ENCODE measurements at places on chromosomes 6 and 20. TPM values are rescaled to one million over a fixed set of nuclear protein-coding genes. Genes with fewer than 3 reads are reported as not detected.

Gene KCNK5
- 9.7 TPM for total RNA-seq

Gene MEI4
- total RNA-seq, result not detected

Gene ZBTB46
- total RNA-seq, result 54.9 TPM

GRCh38 chr6:29216528-29216927 lies 45.8 kb downstream of the OR2J2 start:
- no peaks in the 10 kb centered on the region for H3K4me1 ChIP-seq
- H3K27me3 ChIP-seq, result no peaks in the 10 kb centered on the region
- H3K36me3 ChIP-seq, result no peaks in the 10 kb centered on the region
- no peak overlapping the region for H3K27ac ChIP-seq
- no peak for DNase-seq

DNA sequence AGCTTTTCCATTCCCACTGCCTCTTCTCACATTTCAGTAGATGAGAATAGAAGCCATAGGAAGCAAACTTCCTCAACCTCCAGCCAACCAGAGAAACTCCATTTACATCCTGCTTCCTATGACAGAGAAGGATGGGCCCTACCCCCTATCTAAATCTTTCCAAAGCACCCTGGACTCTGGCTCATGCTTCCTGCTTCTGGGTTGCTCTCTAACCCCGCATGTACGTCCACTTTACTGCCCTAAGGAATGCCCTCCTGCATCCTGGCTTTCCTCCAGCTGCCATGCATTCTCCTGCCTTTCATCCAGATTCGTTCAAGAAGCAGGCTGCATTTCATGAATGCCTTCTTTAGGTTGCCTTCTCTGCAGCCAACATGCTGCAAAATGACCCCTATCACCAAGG lies 91.9 kb downstream of the FAM217A start:
- H3K27me3 ChIP-seq, result no peaks in the 10 kb centered on the region
- no peak overlapping the region for H3K27ac ChIP-seq
- no peaks in the 10 kb centered on the region for H3K36me3 ChIP-seq
- DNase-seq, result no peak
- H3K4me1 ChIP-seq, result peaks cover 4% of the 10 kb centered on the region

GRCh38 chr6:169933251-169933821 lies 181.9 kb downstream of the ERMARD start:
- H3K4me1 ChIP-seq, result peaks cover 17% of the 10 kb centered on the region
- no peak overlapping the region for H3K4me3 ChIP-seq
- H3K36me3 ChIP-seq, result no peaks in the 10 kb centered on the region
- DNase-seq, result no peak
- H3K27me3 ChIP-seq, result no peaks in the 10 kb centered on the region
- H3K27ac ChIP-seq, result no peak overlapping the region

DNA sequence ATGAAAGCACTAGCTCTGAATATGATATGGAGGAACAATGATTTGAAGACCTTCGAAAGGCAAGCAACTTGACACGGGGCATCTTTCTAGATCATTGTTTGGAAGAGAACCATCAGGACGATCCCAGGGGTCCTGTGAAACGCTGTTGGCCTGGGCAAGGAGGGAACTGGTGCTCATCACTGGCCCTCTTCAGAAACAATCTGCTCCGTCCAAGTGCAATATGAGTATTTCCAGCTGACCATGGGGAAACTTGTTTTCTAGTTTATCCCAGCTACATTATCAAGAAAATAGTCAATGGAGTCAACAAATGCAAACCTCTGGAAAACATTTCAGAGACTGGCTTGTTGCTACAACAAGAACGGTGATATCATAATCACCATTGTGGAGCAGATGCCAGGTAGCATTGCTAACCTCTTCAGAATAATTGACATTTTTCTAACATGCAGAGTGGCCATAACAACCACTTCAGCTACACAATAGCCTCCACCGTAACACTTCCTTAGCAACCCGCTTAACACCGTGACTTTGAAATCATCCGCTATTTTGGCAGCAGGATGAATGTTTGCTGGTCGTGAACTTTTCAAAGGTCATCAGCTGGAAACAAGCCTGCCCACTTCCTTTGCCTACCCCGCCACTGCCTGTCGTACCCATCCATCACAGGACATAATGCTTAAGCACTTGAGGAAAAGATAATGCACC lies 112.0 kb upstream of the PDE10A start:
- no peak for DNase-seq
- H3K36me3 ChIP-seq, result no peaks in the 10 kb centered on the region
- H3K27ac ChIP-seq, result no peak overlapping the region
- H3K4me3 ChIP-seq, result no peak overlapping the region
- no peaks in the 10 kb centered on the region for H3K27me3 ChIP-seq
- no peaks in the 10 kb centered on the region for H3K4me1 ChIP-seq

DNA sequence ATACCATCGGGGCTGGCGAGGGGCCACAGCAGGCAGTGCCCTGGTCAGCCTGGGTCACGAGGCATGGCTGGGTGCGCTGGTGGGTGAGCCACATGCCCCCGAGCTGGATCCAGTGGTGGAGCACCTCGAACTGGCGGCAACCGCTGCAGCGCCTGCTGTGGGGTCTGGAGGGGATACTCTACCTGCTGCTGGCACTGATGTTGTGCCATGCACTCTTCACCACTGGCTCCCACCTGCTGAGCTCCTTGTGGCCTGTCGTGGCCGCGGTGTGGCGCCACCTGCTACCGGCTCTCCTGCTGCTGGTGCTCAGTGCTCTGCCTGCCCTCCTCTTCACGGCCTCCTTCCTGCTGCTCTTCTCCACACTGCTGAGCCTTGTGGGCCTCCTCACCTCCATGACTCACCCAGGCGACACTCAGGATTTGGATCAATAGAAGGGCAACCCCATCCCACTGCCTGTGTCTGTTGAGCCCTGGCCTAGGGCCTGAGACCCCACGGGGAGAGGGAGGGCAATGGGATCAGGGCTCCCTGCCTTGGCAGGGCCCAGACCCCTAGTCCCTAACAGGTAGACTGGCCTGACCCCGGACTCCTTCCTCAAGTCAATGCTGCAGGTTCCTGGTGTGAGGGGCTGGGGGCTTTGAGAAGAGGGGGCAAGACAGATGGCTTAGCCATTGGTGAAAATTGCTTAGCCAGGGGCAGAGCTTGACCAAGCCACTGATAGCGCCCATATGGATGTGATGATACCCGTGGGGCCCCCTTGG lies 598 bp downstream of the TMEM239 start:
- no peaks in the 10 kb centered on the region for H3K27me3 ChIP-seq
- H3K27ac ChIP-seq, result no peak overlapping the region
- DNase-seq, result no peak
- H3K4me3 ChIP-seq, result no peak overlapping the region
- no peaks in the 10 kb centered on the region for H3K36me3 ChIP-seq
- peaks cover 34% of the 10 kb centered on the region for H3K4me1 ChIP-seq

GRCh38 chr20:14295238-14295637 lies 42.2 kb downstream of the FLRT3 start:
- H3K4me3 ChIP-seq, result no peak overlapping the region
- no peaks in the 10 kb centered on the region for H3K27me3 ChIP-seq
- no peak overlapping the region for H3K27ac ChIP-seq
- DNase-seq, result no peak
- no peaks in the 10 kb centered on the region for H3K36me3 ChIP-seq

GRCh38 chr6:2111162-2111677 lies 134.2 kb downstream of the GMDS start:
- no peaks in the 10 kb centered on the region for H3K36me3 ChIP-seq
- no peaks in the 10 kb centered on the region for H3K4me1 ChIP-seq
- DNase-seq, result no peak
- no peak overlapping the region for H3K27ac ChIP-seq
